CD4-positive, alpha-beta T cell treated with Interleukin-6 at 100 ng/mL for 8 hours (primary cell): ENCODE measurements at places on chromosomes 1 and 21.
A peak's percentile ranks its signal among the peaks of the same experiment; 100 is the strongest.

DNA sequence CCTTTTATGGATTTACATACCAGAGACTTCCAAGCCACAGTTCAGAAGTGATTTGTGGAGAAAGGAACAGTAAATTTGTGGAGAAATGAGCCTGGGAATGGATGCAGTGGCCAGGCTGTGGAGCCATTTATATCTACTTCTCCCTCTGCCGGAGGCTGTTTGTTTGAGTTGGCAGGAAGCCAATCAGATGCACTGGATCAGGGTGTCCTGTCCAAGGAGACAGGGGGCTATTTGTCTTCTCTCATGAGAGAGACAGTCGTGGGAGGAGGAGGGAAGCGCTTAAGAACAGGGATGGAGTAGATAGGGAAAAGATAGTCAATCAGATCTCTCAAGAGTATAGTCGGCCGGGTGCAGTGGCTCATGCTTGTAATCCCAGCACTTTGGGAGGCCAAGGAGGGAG is 2.8 kb upstream of the HAPLN2 start:
- no peak for DNase-seq

- DNase-seq: no peak
Measured at GRCh38 chr1:226108935-226109828, 46.7 kb downstream of the H3-3A start.

GRCh38 chr1:5389101-5389885 is 602.9 kb downstream of the NPHP4 start:
- peak; percentile 68 for DNase-seq

DNA sequence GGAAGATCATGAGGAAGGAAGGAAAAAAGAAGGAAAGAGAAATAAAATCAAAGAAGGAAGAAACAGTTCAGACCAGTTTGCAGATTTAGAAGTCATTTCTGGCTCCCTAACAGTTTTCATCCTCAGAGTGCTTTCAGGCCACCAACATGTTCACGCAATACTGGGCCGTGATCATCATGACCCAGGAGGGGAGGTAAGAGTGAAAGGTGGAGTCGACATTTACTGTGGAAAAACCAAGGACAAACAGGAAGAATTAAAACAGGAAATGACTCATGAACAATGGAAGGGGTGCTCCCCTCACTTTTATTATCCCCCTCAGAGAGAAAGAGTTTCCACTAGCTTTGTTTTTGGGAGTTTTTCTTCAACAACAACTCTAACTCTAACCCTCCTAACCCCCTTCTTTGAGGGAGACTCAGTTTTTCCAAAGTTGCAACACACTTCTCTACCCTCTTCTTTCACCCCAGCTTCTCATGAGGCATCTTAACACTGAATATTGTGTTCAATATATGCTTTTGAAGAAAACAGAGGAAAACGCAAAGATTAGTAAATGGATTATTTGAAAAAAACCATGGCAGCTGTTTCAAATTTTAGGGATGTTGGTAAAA is 60.4 kb downstream of the VANGL2 start:
- DNase-seq: no peak

DNA sequence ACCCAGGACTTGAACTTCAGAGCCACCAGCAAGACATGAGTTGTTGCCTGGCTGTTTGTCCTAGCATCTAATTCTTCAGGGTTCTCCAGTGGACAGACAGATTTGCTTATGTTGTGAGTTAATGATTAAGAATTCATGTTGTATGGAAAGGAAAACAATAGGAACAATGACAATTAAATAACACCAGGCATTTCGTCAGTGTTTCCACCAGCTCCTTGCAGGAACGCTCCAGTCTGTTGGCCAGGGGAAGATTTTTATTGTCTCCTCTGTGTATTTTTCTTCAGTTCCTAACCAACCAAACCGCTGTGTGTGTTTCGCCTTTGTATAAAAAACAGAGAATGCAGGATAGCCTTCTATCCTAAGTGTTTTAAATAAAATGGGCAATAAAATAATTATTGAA is 64.4 kb upstream of the PTGFR start:
- no peak for DNase-seq

DNA sequence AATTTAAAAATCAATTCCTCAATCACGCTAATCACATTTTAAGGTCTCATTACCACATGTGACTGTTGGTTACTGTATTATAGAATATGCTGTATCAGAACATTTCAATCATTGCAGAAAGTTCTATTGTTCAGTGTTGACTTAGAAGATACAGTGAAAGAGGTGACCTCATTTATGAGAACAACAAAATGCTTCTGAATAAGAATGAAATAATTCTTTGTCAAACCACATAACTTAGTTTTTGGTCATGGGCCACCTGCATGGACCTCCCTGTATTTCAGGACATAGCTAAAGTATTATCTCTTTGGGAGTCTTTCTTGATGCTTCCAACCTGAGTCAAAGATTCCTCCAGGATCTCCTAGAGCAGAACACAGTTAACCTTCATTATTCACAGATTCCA is 22.3 kb downstream of the MFSD2A start:
- DNase-seq: no peak

GRCh38 chr1:96367791-96368190 is 353.8 kb upstream of the PTBP2 start:
- DNase-seq: no peak

DNA sequence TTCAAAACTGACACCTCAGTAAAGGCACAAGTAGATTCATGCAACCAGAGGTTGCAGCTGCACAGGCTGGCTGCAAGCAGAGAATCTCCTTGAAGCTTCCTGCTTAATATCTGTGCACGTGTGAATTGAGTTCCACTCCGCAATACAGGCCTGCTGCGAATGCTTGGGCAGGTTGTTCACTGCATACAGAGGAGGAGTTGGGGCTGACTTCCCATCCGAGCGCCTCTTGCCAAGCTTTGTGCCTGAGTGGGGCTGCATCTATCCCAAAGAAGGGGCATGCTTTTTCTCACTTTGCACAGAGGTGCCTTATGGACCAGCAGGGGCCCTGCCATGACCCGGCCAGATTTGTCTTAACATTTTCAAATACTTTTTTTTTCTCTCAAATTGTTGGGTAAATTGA is 17.9 kb upstream of the PADI1 start:
- no peak for DNase-seq

- DNase-seq: no peak
Measured at GRCh38 chr1:206004826-206005225, 1.6 kb upstream of the RAB7B start.

DNA sequence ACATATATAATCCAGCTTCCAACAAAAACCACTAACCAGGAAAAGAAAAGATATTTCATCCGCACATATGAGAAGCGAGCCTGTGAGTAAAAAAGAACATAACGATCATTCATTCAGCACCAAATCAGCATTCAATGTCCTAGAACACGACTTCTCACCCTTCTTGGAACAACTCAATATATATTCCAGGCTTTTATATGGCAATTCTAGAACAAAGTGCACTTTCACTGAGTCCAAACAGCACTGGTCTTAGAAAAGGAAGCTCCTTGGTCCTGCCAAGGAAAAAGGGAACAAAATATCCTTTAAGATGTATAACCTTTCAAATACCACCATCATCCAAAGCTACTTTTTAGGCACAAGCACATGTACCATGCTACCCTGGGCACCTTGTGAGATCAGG is 44.5 kb downstream of the RPL5 start:
- no peak for DNase-seq

DNA sequence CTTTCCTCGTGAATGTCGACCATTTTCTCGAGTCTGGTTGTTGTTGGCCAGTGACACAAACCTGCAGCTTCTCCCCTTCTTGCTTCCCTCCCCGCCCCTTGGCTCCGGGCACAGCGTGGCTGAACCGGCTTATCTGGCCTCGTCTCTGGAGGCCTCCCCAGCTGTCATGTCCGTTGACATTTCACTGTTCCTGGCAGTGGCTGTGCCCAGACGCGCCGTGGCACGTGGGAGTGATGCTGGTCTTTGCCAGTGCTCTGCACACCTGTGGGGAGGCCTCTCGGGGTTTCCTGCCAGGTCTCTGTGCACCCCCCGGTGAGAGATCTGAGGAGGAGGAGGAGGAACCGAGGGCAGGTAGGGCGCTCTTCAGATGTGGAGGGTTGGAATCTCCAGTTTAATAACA is 23.7 kb downstream of the SKI start:
- DNase-seq: no peak

DNA sequence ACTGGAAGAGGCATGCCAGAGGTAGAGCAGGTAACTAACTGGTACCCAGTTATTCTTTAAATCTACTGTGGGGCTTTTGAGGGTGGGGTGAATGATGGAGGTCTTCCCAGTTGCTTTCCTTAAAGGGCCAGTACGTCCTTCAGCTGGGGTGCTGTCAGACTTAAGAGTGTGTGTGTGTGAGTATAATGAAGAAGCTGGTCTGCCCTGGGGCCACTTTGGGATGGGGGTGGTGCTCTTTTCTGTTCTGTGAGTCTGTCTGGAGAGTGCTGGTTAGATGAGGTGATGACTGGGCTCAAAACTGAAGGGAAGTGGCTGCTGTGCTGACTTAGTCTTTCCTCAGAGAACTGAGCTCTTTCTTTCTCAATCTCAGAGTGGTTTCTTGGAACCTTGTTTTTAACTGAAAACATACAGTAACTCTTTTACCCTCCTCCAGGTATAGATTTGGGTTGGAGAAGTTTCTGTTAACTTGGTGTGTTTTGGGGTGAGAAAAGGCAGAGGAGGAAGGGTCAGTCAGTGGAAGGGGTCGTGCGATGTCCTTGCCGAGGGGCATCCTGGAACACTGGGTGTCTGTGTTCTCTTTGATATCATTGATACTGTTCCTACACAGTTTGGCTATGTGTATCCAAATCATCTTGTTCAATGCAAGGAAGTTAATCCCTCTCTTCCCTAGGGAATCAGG is 746 bp downstream of the MACF1 start:
- peak; percentile 74 for DNase-seq

DNA sequence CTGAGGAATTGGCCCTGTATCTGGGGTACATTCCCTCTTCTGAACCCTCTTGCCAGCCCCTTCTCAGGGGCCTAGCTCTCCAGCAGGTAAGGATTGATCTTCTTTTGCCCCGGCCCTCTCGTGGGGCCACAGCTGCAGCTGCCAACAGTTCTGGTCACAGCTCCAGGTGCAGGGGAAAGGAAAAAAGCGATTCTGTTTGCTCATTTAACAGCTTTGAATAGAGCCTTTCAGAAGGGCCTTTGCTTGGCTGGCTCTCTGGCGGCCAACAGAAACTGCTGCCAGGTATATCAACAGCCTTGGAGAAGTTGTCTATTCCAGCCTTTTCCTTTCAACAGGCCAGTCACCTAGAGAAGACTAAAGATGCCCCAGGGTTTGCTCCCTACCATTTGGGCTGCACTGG is 16.1 kb upstream of the FMOD start:
- no peak for DNase-seq

DNA sequence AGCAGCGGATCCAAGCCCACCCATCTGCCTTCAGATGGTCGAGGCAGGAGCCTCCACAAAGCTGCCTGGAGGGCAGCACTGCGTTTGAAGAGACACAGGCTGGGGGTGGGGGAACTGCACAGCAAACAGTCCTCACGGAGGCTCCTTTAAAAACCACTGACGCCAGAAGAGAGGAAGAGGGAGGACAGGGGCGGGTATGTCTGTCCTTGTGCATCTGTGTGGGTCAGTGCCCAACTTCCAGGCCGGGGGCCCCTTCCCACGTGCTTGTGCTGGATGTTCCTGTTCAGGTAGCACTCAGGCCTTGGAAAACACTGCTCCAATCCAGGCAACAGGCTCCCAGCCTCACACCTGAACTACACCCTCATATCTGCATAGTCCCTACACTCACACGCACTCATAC is 7.7 kb downstream of the AHDC1 start:
- DNase-seq: no peak

GRCh38 chr21:35436899-35437298 is 387.8 kb upstream of the RUNX1 start:
- DNase-seq: no peak

- DNase-seq: no peak
Measured at GRCh38 chr1:17725084-17725719, 29.9 kb upstream of the ACTL8 start.

GRCh38 chr21:35475762-35476161 is 426.7 kb upstream of the RUNX1 start:
- DNase-seq: peak; percentile 1
